ENCODE measurements at places on chromosomes 4 and X.
A peak's percentile ranks its signal among the peaks of the same experiment; 100 is the strongest.

DNA sequence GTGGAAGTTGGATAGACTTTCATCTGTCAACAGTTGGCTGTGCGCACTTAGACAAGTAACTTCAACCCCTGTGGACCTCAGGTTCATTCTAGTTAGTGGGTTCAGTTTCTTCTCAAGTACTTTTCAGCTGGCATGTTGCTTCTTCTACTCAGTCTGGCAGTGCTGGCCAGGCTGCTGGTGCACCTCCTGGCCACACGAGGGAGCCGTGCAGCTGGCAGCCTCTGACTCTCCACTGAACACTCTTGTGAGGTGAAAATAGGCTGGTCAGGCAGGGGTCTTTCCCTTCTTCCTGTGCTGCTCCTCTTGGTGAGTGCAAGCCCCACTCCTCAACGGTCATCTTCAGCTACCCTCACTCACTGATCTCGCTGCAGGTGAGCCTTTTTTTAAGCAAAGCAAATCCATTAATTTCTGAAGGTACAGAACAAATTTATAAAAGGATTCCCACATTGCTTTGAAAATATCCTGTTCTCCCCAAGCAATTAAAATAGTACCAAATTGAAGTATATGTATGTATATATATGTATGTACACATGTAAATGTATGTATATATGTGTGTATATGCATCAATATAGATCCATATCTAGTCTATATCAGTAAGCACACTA, 30.6 kb downstream of the LONRF3 start:
- no peaks in the 10 kb centered on the region for H3K27me3 ChIP-seq
- no peaks in the 10 kb centered on the region for H3K36me3 ChIP-seq
- H3K27ac ChIP-seq, result no peak overlapping the region
- H3K4me3 ChIP-seq, result no peak overlapping the region
- H3K4me1 ChIP-seq, result no peaks in the 10 kb centered on the region

- H3K27ac ChIP-seq, result no peak overlapping the region
- H3K4me1 ChIP-seq, result no peaks in the 10 kb centered on the region
- H3K4me3 ChIP-seq, result no peak overlapping the region
- H3K27me3 ChIP-seq, result no peaks in the 10 kb centered on the region
- peaks cover 3% of the 10 kb centered on the region for H3K36me3 ChIP-seq
Observed at GRCh38 chr4:44320833-44321232, 127.8 kb downstream of the KCTD8 start.

DNA sequence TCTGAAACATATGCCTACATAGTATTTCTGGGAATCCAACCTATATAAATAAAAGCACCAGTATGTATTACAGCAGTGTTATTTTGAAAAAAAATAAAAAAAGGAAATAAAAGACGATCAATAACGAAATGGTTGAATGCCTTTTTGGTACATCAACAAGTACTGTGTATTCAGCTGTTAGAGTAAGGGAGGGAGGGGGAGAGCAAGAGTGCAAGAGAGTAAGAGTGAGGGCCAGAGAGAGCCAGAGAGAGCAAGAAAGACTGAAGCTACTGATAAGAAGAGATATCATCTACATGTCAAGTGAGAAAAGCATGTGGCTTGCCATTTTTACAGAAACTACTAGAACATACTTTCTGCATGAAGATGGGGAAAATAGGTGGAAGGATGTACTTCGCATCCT, 1.8 kb downstream of the SPIN4 start:
- H3K36me3 ChIP-seq, result peaks cover 1% of the 10 kb centered on the region
- peaks cover 17% of the 10 kb centered on the region for H3K4me1 ChIP-seq
- H3K27me3 ChIP-seq, result no peaks in the 10 kb centered on the region
- no peak overlapping the region for H3K27ac ChIP-seq

GRCh38 chrX:56800801-56801200, 71.8 kb downstream of the NBDY start:
- H3K4me3 ChIP-seq, result peak overlapping the region; percentile 52
- no peak for DNase-seq
- H3K27ac ChIP-seq, result peak overlapping the region; percentile 96

GRCh38 chr4:37651781-37652377, 34.3 kb downstream of the RELL1 start:
- peaks cover 15% of the 10 kb centered on the region for H3K4me1 ChIP-seq
- H3K36me3 ChIP-seq, result peaks cover 16% of the 10 kb centered on the region
- no peak overlapping the region for H3K4me3 ChIP-seq
- H3K27ac ChIP-seq, result no peak overlapping the region
- H3K27me3 ChIP-seq, result no peaks in the 10 kb centered on the region

GRCh38 chr4:16617011-16617410, 281.4 kb downstream of the LDB2 start:
- no peak overlapping the region for H3K4me3 ChIP-seq
- H3K4me1 ChIP-seq, result no peaks in the 10 kb centered on the region
- no peaks in the 10 kb centered on the region for H3K36me3 ChIP-seq
- no peaks in the 10 kb centered on the region for H3K27me3 ChIP-seq
- H3K27ac ChIP-seq, result no peak overlapping the region

- no peak for DNase-seq
- H3K27me3 ChIP-seq, result no peaks in the 10 kb centered on the region
- peaks cover 12% of the 10 kb centered on the region for H3K4me1 ChIP-seq
Observed at GRCh38 chrX:150377005-150377404, 13.9 kb downstream of the MAMLD1 start.

All from central memory CD8-positive, alpha-beta T cell (primary cell).